ENCODE measurements at places on chromosomes 4 and X.

DNA sequence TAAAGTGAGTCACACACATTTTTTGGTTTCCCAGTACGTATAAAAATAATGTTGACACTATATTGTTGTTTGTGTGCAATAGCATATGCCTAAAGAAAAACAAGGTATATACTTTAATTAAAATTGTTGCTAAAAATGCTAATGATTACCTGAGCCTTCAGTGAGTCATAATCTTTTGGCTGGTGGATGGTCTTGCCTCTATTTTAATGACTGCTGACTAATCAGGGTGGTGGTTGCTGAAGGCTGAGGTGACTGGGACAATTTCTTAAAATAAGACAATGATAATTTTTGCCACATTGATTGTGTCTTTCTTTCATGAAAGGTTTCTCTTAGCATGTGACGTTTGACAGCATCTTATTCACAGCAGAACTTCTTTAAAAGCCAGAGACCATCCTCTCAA is 21.0 kb upstream of the ANXA10 start:
- DNase-seq = no peak

- no peak for DNase-seq
Measured at GRCh38 chr4:48237996-48238645, 31.5 kb downstream of the TEC start.

GRCh38 chr4:128832243-128832625 is 22.7 kb downstream of the JADE1 start:
- no peak for DNase-seq

DNA sequence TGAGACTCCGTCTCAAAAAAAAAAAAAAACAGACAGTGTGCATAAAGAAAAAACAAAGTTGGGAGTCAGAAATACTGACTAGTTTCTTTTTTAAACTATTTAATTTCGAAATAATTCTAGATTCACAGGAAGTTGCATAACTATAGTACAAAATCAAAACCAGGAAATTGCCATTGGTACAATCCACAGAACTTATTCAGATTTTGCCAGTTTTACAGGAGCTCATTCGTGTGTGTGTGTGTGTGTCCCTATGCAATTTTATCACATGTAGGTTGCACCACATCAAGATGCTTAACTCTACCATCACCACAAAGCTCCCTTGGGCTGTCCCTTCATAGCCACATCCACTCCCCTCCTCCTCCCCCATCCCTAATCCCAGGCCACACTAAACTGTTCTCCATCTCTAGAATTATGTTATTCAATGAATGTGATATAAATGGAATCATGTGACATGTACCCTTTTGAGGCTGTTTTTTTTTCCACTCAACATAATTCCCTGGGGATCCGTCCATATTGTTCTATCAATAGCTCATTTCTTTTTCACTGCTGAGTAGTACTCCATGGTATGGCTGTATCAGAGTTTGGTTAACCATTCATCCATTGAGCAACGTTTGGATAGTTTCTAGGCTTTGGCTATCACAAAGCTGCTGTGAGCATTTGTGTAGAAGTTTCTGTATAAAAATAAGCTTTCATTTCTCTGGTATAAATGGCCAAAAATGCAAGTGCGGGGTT is 16.3 kb upstream of the DDX3X start:
- DNase-seq = no peak

DNA sequence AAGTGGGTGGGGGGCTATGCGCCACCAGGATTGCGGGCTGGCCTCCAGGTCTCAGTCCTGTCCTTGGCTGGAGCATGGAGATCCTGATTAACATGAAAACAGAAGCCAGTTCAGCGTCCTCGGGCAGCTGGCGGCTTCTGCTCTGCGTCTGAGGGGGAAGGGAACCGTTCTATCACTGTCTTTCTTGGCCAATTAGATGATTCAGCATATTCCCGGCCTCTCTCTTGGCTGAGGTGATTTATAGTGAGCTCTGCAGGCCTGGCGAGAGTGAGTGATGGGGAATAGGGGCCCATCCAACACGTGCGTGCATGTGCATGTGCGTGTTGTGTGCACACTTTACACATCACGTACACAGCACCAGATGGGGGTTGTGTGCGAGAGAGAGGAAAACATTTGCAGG is 145.8 kb upstream of the ATP6AP2 start:
- DNase-seq = no peak

DNA sequence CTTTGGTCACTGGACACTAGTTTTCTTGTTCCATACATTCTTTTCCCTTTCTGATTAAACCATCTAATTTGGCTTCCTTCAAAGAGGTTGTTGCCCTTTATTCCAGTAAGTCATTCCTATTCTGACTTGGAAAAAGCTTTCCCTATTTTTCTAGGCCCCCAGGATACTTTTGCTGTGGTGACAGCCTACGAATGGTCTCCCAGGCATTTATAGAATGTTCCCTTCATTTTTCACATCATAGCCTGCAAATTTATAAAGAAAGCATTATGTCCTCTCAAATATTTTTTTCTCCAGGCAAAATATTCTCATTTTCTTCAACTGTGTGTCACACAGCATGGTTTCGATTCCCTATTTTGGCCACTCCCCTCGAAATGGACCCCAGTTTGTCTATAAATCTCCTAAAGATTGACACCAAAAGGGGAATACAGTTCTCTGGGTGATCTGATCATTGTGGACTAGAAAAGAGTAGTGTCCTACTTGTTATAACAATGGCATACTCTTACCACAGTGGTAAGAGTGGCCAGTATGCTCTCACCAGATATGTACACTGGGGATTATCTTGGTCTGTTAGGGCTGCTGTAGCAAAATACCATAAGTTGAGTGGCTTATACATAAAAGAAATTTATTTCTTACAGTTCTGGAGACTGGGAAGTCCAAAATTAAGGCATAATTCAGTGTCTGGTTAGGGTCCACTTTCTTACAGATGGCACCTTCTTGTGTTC is 41.5 kb upstream of the BMP2K start:
- DNase-seq = no peak

GRCh38 chr4:36183665-36184393 is 60.5 kb downstream of the ARAP2 start:
- no peak for DNase-seq

DNA sequence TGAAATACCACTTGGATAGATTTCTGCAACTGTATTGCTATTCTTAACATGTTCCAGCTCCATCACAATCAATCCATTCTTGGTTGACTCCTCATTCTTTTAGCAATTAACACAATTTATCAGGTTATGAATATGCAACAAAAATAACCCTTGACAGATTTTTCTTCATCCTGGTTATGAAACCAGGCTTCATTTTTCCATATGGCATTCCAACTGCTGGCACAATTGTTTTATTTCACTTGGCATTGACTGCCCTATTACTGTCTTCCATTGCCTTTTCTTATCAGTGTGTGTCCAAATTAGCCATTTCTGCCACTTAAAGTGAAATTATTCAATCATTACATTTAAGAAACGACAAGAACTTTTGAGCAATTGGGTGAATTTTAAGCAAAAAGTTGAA is 388.8 kb upstream of the EPHA5 start:
- DNase-seq = no peak

GRCh38 chr4:25513814-25514213 is 136.8 kb downstream of the ANAPC4 start:
- DNase-seq = no peak

DNA sequence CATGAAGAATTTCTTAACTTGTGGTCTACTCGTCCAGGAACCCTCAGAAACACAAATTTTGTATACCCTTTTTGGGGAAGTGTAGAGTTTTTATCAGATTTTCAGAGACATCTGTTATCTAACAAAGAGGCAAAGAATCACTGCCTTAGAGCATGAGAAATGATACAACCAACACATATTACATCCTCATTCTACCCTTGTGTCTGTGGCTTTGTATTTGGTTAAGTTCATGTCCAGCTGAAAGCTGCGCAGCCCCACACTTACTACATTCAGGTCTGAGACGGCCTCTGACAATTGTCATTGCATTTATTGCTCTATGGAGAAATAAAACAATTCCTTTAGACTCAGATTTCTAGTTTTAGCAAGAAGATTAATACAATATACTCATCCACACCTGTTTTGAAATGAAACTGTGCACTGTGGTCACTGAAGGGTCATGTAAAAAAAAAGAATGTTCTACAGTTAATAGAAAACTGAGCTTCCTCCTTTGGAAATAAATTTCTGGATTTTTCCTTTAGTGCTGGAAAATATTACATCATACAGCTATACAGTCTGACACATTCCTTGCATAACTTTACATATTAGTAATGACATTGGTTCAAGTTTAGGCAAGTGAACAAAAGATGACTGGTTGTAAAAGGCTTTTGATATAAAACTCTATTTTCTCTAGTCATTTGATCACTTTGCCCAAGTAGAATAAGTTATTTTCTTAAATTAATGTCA is 39.8 kb downstream of the GLRB start:
- no peak for DNase-seq

DNA sequence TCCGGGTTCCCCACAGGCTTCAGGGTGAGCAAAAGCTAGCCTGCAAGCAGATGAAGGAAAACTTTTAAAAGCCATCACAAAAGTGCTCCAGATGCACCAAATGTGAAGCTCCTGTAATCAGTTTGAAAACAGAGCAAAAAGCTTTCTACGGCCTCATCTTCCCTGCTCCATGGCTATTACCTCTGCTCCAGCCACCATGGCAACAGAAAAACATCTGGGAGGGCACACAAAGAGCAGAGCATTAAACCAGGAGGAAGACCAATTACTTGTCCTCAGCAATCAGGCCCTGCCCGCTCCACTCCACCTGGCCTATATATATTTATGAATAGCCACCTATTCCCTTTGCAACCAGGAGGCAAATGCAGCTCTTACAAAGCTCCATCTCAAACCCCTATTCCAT is 33.6 kb downstream of the TMEM154 start:
- no peak for DNase-seq

GRCh38 chr4:81495345-81495744 is 23.6 kb upstream of the RASGEF1B start:
- no peak for DNase-seq

- DNase-seq = no peak
Measured at GRCh38 chrX:140697618-140698017, 11.9 kb upstream of the LINC00632 start.

- no peak for DNase-seq
Measured at GRCh38 chr4:7979652-7979968, 39.9 kb upstream of the AFAP1 start.

- no peak for DNase-seq
Measured at GRCh38 chr4:166386491-166387360, 513.7 kb downstream of the TLL1 start.

- DNase-seq = no peak
Measured at GRCh38 chr4:158192439-158193158, 17.7 kb upstream of the TMEM144 start.

DNA sequence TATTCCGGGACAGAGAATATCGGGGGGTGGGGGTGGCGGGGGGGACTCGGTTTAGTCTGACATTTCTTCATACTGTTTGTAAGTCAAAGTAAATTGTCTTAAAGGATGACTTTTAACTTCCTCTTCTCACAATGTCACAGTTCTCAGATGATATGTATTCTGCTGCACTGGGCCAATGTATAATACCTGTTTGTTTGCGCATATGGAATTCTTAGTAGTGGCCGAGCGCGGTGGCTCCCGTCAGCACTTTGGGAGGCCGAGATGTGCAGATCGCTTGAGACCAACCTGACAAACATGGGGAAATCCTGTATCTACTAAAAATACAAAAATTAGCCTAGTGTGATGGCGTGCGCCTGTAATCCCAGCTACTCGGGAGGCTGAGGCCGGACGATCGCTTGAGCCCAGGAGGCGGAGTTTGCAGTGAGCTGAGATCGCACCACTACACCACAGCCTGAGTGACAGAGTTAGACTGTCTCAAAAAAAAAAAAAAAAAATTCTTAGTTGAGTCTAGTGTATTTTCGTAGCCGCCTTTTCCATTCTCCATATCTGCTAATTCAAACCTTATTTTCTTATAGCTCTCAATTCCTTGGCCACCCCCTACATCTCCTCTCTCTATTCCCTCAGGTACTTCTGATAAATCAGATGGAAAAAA is 851 bp downstream of the POLR2B start:
- DNase-seq = no peak

DNA sequence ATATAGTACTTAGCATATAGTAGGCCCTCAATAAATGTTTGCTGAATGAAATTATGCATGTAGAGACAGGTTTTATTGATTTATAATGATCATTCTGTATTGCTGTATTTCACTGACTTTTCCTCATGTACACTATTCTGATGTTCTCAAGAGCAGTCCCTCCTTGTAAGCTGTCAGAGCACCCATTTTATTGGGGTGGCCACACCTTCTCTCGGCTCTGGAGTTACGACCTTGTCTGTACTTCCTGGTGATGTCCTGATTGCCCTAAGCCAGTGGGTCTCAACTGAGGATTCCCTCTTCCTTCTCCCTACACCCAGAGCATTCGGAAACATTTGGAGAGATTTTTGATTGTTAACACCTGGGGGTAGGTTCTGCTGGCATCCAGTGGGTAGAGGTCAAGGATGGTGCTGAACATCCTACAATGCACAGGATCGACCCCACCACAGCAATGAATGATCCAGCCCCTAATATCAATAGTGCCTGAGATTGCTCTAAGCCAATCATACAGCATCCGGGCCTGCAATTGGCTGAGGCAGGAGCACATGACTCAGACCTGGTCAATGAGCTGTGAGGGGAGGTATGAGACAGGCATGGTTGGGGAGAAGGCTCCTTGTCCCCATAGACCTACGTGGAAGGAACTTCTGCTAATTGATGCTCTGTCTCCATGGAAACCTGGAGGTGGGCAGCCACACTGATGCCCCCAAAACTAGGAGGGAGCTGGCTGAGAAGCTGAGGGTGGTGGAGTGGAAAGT is 58.8 kb downstream of the CLDN34 start:
- no peak for DNase-seq

- DNase-seq = no peak
Measured at GRCh38 chr4:110970642-110971041, 347.8 kb upstream of the PITX2 start.

GRCh38 chrX:10045327-10046000 is 78.3 kb downstream of the CLDN34 start:
- DNase-seq = no peak

- no peak for DNase-seq
Measured at GRCh38 chr4:102614801-102615200, 113.6 kb downstream of the NFKB1 start.

DNA sequence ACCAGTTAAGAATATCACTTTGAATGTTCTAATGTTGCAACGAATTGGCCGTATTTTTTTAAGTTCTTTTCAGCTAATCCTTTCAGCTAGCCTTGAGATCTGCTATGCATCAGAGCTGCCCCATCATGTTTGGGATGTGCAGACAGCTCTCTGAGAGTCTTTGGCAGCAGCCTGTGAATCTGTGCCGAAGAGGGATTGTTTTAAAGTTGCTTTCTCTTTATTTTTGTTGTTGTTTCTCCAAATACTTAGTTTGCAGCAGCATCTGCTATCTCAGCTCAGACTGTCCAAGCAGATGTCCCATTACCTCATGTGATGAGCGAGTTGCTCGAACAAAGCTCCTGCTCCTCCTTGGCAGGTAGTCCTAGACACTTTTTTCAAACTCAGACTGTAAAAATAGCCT is 1002.5 kb upstream of the INTU start:
- DNase-seq = no peak
